Left lung (tissue), 14 donors: ENCODE measurements at places on chromosomes 5 and 9. TPM values are rescaled to one million over a fixed set of nuclear protein-coding genes. Genes with fewer than 3 reads are reported as not detected.

- no peak for DNase-seq
Observed at GRCh38 chr5:124876566-124876965, 130.1 kb upstream of the ZNF608 start.

DNA sequence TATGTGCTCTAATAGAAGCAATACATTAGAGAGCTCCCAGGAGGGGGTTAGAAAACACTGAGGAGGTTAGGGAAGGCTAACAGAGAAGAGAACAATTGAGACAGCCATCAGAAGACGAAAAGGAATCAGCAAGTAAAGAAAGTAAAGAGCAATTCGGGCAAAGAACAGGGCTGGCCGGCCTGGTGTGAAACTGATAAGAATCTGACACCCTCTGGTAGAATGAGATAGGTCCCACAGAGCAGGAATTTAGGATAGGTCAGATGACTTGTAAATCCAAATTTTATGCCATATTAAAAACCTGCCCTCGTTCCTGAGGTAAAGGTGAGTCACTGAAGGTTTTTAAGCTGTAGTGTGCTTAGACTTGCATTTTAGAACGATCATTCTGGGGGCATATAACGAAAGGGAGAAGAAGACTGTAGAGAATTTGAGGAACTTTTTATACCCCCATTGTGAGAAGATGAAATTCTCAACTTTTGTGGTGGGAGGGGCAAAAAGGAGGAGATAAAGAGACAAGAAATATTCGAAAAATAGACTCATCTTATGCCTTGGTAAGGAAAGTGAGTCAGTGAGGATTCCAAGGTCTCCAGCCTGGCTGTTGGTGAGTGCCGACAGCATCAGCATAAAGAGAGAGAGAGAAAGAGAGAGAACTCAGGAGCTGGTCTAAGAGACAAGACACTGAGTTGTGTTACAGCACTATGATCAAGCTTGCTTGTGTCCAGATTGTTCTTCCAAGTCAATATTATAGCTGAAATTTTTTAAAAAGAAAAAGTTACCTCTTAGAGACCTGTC, 51.3 kb downstream of the TMEM167A start:
- DNase-seq = no peak

DNA sequence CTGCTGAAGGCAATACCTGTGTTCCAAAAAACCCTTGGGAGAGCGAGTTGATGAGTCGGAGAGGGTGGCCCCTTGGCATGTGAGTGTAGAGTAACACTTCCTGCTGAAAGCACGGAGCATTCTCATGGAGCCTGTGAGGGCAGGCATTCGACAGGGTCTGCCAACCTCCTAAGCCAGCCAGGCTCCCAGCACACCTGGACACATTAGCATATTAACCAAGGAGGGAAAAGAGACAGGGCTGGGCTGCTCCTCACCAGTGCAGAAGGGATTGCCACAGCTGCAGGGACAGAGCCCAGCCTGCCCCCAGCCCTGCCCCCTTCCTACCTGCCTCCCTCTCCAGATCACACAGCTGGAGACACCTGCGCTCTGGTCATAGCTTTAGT, 46.4 kb upstream of the SEMA4D start:
- DNase-seq = no peak

- DNase-seq = no peak
Observed at GRCh38 chr5:33639474-33639873, 198.7 kb downstream of the TARS1 start.

GRCh38 chr9:104269996-104270963, 176.2 kb downstream of the SMC2 start:
- DNase-seq = no peak

DNA sequence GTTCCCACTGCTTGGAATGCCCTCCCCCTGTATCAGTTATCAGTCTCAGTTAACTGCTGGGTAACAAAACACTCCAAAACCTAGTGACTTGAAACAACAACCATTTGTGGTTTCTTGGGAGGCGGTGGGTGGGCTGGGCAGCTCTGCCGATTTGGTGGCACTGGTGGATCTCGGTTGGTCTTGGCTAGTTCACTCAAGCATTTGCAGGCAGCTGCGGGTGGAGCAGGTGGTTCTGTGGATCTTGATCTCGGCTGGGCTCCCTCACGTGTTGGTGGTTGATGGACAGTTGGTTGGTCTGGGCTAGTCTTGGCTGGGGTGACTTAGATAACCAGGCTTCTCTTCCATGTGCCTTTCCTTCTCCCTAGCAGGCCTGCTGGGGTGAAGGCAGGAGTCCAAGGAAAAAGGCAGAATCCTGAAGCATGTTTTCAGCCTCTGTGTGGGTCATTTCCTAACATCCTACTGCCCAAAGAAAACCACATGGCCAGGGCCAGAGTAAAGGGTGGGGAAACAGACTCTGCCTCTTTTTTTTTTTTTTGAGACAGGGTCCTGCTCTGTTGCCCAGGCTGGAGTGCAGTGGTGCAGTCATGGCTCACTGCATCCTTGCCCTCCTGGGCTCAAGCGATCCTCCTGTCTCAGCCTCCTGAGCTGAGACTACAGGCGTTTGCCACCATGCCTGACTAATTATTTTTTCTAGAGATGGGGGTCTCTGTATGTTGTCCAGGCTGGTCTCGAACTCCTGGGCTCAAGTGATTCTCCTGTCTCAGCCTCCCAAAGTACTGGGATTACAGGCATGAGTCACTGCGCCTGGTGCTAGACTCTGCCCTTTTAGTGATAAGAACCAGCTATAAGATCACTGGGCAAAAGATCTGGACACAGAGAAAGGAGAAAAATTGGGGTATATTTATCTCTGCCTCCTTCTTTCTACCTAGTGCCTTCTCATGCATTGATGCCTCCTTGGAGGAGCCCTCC, 183.7 kb downstream of the RGS3 start:
- DNase-seq = no peak

- DNase-seq = no peak
Observed at GRCh38 chr9:16333691-16334090, 536.8 kb downstream of the BNC2 start.

GRCh38 chr9:27792971-27793689, 219.8 kb upstream of the C9orf72 start:
- DNase-seq = no peak

DNA sequence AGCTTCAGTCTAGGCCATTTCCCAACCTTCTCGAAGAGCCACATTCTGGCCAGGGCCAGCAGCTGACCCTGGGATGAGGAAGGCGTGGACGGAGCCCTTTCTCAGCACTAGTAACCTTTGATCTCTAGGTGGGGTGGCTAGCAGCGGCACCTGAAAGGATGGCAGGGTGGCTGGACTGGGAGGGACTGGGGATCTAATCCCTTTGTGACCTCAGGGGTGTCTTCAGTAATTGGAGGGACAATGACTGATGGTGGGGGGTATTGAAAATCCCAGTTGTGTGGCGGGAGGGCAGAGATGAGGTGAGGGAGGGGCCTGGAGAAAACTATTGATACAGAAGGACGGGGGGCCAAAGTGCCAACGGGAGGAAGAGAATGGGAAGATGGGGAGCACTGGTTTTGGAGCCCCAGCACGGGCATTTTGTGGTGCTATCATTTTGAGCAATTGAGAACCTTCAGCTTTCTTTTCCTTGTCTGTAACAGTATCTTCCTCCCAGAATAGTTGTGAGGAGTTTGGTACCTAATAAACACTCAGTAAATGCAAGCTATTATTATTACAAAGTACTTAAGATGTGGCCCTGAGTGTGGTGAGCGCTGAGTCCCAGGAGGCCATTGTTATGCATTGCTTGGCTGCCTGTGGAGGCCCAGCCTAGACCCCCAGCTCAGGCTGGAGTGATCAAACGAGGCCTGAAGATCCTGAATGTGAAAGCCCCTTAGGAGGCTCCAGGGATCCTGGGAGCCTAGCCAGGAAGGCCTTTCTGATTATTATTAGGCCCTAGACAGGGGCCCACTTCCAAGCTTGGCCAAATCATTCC, 37.3 kb upstream of the UBE2D2 start:
- no peak for DNase-seq

- DNase-seq = no peak
Observed at GRCh38 chr5:2188661-2189060, 305.9 kb upstream of the IRX4 start.

- no peak for DNase-seq
Observed at GRCh38 chr5:177414481-177414880, 5.1 kb upstream of the F12 start.

DNA sequence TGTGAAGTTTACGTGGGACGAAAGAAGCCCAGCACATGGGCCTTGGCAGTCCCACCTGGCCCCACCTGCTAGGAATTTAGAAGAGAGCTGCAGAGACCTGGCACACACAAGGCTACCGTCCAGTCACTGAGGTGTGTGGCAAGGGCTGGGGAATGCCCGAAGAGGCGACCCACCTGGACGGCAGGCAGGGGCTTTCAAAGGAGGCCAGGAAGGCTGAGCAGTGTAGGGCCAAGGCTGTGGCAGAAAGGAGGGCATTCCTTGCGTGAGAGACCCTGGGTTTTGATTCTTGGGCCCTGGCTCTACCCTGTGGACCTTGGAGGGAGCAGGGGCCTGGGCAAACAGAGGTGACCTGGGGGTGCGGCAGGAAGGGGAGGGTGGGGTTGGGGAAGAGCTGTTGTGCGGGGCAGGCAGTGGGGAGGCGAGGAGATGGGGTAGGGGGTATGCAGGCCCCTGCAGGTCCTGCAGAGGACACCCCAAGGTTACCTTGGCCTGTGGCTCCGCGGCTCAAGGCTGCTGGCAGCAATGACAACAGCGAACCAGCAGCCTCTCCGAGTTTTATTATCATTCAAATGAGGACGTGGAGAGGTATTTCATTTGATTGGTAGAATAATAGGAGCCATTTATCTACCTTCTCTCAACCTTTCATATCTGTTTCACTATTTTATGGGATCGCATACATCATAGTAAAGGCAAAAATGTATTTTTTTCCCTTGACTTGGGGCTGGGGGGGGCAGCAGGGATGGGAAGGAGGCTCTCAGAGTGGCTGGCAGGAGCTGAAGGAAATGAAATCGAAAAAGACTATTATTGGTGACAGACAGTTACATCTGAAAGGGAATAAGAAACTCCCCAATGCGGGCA, 24.8 kb downstream of the TSPAN17 start:
- no peak for DNase-seq

DNA sequence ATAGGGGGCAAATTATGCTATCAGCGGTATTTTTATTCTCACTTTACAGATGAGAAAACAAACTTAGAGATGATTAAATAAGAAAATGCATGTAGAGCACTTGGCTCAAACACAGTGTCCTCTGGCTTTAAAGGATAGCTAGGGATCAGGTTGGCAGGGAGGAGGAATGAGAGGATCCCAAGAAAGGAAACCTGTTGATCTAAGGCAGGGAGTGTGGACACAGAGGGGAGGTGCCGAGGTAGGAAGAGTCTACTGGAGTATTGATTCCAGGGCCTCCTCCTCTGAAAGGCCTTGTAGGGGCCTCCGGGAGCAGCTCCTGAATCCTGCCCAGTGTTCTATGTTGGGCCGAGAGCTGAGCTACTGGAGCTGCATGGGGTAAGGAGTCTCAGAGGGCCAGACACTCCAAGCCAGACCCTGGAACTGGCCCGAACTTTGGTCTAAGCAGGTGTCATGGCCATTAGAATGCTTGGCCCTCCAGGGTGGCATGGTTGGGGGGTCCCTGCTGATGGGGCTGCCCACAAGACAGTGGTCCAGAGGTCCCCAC, 30.4 kb upstream of the TCF7 start:
- no peak for DNase-seq

GRCh38 chr9:124293718-124294506, 36.2 kb downstream of the NEK6 start:
- DNase-seq = no peak

The PDE6A gene
- polyA plus RNA-seq = 0.14 TPM

- no peak for DNase-seq
Observed at GRCh38 chr9:129761293-129761900, 8.6 kb upstream of the PTGES start.

GRCh38 chr5:118279540-118280294, 708.6 kb downstream of the DTWD2 start:
- DNase-seq = no peak

- DNase-seq = no peak
Observed at GRCh38 chr5:100838048-100838473, 65.0 kb downstream of the ST8SIA4 start.

DNA sequence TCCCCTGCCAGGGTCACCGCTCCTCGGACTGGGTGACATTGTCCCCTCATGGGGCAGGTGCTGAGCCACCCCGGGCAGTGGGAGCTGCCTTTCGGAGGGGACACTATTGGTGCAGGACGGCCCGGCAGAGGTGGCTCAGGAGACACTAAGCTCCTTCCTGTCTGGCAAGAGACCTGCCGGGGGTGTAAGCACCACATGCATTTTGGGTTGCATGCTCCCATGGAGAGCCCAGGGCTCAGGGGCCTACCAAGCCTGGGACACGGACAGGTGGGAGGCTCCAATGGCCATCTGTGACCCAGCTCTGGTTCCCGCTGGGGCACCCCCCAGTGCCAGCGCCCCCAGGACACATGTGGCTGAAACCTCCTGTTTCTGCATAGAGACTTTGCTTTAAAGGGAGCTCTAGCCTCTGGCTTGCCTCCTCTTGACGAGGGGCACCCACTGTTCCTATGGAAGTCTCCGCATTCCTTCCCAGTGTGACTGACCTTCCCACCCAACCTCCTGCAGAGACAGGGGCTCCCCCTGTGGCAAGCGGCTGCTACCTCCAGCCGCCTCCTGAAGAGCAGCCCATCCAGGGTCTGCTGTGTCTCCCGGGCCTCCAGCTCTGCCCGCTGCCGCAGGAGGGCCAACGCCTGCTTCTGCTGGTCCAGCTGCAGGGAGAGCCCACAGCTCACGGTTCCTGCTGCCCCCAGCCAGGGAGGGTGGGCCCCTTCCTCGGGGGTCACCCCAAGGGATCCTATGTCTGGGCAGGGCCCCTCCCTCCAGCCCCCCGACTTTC, 28.1 kb downstream of the CCDC187 start:
- DNase-seq = no peak

The FAM78A gene
- 6.3 TPM for polyA plus RNA-seq

- no peak for DNase-seq
Observed at GRCh38 chr9:37508135-37508833, 22.5 kb downstream of the POLR1E start.

The N4BP3 gene
- 16.5 TPM for polyA plus RNA-seq

DNA sequence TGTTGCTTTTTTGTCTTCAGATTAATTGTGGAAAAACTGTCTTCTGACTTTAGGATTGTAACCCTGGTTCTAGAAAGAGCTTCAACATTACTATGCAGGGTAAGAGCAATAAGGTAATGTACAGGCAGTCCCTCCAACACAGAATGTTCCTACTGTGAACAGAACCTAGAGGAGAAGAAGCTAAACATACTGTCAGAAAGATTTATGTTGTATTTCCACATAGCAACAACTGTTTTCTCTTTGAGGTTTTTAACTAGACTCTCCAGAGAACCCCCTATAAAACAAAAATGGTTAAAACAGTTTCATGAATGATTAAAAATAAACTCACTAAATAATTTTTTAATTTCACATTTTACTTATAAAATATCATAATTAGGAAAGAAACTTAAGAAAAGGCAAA, 64.3 kb upstream of the NAA35 start:
- no peak for DNase-seq

DNA sequence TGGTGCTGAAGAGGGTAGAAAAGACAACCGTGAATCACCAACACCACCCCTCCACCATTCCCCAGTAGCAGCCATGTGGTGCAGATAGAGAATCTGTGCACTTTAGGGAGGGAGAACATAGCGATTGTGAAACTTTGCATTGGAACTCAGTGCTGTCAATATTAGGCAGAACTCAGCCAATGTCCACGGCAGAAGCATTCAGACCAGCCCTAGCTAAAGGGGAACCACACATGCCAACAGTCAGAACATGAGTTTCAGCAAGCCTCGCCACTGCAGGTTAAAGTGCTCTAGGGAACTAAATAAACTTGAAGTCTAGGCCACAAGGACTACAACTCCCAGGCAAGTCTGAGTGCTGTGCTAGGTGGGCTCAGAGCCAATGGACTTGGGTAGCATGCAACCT, 38.5 kb upstream of the DEPDC1B start:
- DNase-seq = no peak

- DNase-seq = no peak
Observed at GRCh38 chr5:33595303-33595702, 154.5 kb downstream of the TARS1 start.

The GNA14 gene
- 11.4 TPM for polyA plus RNA-seq

GRCh38 chr5:137394380-137394779, 104.7 kb downstream of the SPOCK1 start:
- DNase-seq = no peak
